ENCODE measurements at places on chromosomes 11 and 22.

GRCh38 chr11:131038597-131038996 is 122.3 kb upstream of the SNX19 start:
- peak; percentile 79 for DNase-seq

DNA sequence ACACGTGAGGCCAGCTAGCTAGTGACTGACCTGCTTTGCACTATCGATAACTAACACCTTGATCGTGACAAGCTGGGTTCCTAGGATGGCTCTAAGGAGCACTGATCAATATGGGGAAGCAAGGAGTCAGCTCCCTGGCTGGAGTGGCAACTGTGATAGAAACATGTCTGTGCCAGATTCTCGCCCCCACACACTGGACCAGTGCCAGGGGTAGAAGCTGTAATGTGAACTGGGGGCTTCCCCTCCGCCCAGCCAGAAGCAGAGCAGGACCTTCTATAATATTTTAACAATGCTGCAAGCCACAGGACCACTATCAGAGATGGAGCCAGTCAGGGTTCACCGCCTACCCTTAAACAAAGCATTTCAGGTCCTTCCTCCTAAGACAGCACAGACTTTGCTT is 96.5 kb downstream of the DSCAML1 start:
- no peak for DNase-seq

GRCh38 chr11:71223671-71224660 is 28.4 kb downstream of the SHANK2 start:
- DNase-seq: no peak

- DNase-seq: no peak
Measured at GRCh38 chr11:110015695-110016094, 77.5 kb upstream of the ZC3H12C start.

Data from PC-3 (cell line).